CD4-positive, alpha-beta T cell treated with Interferon alpha-2 for 1 hour (primary cell): ENCODE measurements at places on chromosomes 2 and 18.

DNA sequence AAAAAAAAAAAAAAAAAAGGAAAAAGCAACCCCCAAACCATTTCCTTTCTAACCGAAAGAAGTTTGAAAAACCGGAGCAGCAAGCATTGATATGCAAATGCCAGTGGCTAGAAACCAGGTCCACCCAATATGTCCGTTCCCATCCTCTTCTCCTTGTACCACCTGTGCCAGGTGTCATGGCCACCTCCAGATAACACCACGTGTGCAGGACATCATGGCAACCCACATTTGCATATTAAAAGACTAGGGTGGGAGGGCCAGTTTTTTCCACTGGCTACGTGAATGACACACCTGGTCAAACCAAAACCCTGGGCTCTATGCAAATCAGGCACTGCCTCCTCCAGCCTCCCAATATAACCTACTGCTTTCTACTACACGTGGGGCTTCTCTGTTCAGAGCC lies 303.3 kb upstream of the GULP1 start:
- DNase-seq = no peak

GRCh38 chr18:2201036-2201600 lies 370.2 kb downstream of the METTL4 start:
- DNase-seq = no peak

DNA sequence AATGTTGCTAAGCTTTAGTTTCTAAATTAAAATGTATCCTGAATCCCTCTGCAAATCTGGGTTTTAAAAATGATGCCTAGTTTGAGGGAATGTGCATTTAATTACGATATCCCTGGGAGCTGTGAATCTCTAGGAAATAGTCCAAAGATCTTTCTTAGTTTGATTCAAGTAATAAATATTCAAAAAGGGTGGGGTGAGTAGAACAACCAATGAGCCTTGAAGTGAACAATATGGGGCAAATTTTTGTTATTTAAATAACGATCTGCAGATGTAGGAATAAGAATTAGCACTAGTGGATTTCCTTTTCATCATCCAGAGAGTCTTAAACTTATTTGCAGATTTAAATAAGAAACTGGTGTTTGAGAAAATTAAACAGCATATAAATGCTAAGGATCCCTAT lies 106.3 kb downstream of the ACVR1 start:
- DNase-seq = no peak

DNA sequence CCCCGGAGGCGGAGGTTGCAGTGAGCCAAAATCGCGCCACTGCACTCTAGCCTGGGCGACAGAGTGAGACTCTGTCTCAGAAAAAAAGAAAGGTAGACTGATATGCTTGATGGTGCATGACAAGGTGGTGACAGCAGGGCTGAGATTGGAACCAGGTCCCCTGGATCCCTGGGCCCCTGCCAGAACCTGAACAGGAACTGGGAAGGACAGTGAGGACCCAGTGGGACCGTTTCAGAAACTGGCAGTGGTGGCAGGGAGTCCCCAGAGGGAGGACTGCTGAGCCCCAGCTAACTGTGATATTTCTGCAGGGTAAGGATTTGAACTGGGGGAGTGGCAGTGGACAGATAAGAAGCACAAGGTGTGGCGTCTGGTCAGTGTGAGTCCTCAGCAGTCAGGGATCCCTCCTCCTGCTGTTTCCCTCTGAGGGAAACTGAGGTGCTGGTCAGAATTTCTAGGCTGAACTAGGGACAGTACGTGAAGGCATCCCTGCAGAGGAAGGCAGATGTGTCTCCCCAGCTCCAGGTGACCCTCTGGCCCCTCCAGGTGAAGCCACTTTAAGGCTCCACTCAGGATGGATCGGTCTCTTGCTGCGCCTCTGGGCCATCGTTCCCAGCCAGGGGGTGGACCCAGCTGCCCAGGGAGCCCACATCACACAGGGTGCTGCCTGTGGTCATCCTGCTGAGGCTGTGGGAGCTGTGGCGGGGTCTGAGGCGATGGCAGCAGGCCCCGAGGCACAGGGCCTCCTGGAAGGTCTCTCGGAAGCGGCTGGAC lies 5.6 kb downstream of the NMUR1 start:
- no peak for DNase-seq

DNA sequence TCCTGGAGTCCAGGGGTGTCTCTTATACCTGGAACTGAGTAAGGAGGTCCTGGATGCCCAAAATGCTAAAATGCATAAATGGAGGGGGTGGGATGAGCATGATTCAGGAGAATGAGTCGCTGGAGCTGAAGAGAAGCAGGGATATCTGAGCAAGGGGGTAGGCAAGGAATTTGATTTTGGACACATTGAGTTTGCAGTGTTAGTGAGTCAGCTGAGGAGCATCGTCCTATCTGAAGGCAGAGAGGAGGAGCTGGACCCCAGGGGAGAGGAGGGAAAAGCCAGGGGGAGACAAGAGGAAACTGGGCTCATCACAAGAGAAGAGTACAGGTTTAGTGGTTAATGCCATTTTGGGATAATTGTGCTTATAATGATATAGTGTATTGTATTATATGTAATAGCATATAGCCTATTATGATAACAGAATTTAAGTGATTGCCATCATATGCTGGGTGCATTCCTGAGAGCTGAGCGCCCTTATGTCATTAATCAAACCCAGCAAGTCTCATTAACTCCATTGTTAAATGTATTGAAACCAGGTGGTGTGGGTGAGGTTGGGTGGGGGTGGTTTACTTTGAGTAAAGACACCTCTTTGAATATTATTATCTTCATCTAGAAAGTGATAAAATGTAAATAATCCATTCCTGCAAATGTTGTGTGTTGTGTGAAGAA lies 12.4 kb downstream of the EHD3 start:
- DNase-seq = no peak

DNA sequence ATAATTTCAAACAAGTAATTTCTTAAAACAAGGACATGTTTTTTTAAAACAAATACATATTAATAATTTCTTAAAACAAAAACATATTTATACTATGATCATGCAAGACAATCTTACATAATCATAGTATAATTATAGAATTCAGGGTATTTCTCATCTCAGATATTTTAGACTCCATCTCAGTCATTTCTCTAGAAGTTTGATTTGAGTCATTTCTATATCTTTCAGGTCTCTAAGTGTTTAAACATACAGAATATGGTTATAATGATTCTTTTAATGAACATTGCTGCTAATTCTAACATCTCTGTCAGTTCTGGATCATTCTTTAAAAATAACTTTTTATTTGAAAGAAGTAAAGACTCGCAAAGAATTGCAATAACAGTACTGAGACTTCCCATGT lies 154.2 kb upstream of the KYNU start:
- no peak for DNase-seq

- DNase-seq = no peak
Measured at GRCh38 chr18:74715865-74716712, 118.4 kb downstream of the ZNF407 start.

GRCh38 chr2:86290596-86291327 lies 46.7 kb downstream of the REEP1 start:
- no peak for DNase-seq

GRCh38 chr18:76497021-76497420 lies 2.0 kb upstream of the ZNF516 start:
- no peak for DNase-seq
